Cardiac septum (tissue), 1 donor: ENCODE measurements at places on chromosomes 11 and 22. TPM values are rescaled to one million over a fixed set of nuclear protein-coding genes. Genes with fewer than 3 reads are reported as not detected.

DNA sequence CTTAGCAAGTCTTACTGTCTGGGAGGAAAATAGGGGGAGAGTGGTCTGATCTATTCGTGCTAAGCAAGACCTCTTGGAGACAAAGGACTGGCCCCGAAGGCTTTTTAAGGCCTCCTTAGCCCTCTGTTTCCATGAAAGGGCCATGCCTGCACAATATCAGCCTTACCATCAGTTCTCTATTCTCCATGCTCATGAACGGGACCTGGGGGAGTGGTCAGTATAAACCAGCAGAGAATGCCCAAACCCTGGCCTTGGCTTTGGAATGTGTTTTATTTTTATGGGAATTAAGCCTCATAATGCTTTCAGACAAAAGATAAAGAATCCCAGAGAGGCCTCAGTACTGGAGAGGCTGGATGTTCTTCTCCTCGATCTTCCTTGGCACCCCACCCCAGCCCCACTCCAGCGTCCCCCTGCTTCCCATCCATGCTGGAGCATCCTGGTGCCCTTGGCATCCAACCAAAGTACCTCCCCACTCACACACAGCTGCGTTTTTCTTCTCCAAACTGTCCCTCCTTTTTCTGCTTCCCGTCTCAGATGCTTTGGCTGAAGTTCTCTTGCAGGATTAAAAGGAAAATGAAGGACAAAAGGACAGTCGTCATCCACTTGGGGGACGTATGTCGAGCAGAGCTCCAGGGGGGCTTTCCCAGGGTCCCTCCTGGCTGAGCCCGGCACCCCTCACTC, 18.6 kb downstream of the FXYD6 start:
- DNase-seq = no peak

DNA sequence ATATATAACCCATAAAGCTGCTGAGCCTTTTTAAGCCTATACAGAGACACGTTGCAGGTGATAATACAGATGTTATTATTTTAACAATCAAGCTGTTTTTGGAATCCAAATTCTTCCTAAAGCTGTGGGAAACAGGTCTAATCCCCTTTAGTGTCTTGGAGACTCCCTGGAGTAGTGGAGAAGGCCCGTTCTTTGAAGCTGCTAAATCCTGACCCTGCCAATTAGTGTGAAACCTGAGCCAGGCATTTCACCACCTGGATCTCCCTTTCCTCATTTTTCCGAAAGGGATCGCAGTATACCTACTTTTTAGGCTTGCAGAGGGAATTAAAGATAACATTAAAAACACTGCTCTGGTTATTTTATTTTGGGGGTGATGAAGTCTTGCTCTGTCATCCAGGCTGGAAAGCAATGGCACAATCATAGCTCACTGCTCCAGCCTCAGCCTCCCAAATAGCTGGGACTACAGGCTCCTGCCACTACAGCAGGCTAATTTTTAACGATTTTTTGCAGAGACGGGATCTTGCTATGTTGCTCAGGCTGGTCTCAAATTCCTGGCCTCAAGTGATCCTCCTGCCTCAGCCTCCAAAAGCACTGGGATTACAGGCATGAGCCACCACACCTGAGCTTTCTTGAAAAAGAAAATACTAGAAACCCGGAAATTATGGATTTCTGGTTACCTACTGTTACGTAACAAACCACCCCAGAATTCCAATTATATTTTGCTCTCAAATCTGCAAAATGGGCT, 1.7 kb upstream of the EIF4ENIF1 start:
- DNase-seq = no peak

DNA sequence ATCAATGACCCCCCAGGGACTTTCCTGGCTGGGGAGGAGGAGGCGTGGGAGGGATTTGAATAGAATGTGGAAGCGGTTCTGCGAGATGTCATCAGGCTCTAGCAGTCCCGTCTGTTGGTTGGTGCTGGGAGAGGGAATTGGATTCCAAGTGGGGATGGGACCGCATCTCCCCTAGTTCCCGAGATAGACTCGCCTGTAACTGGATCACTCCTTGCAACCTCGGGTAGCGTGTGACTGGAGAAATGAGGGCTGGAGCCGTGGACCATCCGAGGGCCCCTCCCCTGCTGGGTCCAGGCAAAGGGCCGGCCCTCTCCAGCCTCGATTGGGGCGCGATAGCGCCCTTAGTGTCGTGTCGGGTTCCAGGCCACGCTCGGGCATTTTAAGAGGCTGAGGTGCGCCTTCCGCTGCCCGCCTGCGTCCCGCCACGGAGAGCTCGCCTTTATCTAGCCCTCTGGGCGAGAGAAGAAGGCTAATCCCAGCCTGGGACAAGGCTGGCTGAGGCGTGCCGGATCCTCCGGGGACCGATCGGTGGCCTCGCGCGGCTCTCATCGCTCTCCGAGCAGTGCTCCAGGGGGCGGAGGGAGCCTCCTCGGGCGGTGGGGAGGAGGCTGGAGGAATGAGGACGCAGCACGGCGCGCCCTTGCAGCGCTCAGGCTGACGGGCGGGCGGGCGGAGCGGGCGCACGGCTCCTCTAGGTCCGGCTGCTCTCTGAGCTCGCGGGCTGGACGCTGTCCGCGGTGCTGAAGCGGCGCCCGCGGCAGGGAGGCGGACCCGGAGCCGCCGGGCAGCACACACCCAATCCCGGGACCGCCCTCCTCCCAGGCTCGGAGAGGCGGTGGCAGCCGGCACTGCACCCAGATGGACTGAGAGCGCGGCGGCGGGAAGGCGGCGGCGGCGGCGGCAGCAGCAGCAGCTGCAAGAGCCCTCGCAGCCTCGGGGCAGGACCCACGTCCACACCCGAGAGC, 107.8 kb downstream of the OSBP2 start:
- DNase-seq = peak; percentile 86

Gene CDKN1C
- 11.5 TPM for total RNA-seq
